Stimulated activated CD4-positive, alpha-beta T cell treated with anti-CD3 and anti-CD28 coated beads, Interleukin-2, amount 100 ng/mL, for 24 hours (primary cell): ENCODE measurements at places on chromosomes 6 and 20.

DNA sequence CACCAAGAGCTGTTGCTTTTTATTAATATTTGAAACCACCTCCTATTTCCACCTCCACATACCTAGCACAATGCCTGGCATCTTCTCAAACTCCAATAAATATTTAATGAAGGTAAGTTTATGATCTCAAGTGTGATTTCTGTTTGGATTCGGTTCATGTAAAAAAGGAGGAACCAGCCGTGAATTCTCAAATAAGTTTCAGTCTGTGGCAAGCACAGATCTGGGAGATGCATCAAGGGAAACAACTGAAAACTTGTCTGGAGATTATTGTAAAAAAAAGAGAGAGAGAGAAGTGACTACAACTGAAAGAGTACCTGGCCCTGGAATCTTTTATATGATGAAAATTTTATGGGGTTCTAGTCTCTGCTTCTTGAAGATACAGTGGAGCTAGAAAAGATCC is 52.8 kb upstream of the PNRC1 start:
- no peak for DNase-seq

- DNase-seq: no peak
Measured at GRCh38 chr6:129184808-129185366, 301.9 kb downstream of the LAMA2 start.

DNA sequence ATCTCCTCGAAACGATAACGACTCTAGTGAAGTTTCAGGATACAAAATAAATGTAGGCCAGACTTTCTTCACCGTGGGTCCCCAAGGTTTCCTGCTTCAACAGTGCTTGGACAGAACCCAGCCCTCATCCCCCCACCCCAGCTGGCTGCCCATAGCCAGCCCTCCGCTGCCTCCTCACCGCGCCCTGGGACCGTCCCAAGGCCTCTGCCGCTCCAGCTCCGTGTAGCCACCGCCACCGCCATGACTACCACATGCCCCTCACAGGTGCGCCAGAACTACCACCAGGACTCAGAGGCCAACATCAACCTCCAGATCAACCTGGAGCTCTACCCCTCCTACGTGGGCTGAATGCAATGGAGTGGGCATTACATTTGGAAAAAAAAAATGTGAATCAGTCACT is 42.2 kb upstream of the KIAA1586 start:
- DNase-seq: no peak

DNA sequence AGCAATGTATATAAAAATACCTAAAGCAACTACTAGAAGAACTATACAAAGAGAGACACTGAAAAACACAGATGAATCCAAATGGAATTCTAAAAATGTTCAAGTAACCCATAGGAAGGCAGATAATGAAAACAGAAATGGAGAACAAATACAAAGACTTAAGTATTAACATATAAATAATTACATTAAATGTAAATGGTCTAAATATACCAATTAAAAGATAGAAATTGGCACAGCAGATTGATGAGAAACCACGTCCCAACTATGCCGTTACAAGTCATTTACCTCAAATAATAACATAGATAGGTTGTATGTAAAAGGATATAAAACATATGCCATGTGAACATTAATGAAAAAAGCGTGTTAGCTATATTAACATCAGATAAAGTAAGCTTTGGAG is 40.1 kb downstream of the CEP85L start:
- DNase-seq: no peak

DNA sequence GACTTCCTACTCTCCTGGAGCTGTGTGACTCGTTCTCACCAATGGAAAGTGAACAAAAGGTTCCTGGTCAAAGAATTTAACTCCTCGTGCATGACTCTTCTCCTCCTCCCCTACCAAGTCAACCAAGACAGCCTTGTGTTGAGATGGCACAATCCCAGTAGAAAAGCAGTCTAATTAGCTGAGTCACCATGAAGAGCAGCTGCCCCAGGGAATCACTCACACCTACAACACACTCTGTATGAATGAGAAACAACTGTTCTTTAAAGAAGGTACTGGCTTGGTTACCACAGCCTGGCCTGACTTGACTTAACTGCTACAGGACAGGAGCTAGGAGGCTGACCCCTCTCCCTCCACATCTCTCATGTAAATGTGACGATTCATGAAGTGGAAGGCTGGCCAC is 2.9 kb upstream of the HLA-DOB start:
- DNase-seq: no peak

DNA sequence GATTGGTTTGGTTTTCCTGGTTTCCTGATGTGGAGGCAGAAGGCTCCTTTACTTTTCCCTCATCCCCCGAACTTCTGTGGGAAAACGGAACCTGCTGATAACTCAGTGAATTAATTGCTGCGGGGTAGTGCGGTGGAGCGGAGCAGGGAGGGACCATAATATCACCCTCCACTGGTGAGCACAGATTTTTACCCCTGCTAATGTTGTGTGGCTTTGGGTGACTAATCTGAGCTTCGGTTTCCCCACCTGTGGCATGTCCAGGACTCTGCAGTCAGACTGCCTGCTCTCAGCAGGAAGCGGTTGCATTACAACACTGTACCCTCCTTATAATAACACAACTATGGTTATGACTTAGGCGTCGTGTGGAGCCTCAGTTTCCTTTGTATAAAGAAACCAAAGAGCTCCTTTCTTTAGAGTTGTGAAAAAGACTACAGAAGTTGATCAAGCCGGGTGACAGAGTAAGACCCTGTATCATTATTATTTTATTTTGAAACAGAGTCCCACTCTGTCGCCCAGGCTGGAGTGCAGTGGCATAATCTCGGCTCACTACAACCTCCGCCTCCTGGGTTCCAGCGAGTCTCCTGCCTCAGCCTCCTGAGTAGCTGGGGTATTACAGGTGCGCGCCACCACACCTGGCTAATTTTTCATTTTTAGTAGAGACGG is 2.2 kb upstream of the ID1 start:
- peak; percentile 51 for DNase-seq

- no peak for DNase-seq
Measured at GRCh38 chr6:147212622-147213021, 8.4 kb downstream of the STXBP5 start.

DNA sequence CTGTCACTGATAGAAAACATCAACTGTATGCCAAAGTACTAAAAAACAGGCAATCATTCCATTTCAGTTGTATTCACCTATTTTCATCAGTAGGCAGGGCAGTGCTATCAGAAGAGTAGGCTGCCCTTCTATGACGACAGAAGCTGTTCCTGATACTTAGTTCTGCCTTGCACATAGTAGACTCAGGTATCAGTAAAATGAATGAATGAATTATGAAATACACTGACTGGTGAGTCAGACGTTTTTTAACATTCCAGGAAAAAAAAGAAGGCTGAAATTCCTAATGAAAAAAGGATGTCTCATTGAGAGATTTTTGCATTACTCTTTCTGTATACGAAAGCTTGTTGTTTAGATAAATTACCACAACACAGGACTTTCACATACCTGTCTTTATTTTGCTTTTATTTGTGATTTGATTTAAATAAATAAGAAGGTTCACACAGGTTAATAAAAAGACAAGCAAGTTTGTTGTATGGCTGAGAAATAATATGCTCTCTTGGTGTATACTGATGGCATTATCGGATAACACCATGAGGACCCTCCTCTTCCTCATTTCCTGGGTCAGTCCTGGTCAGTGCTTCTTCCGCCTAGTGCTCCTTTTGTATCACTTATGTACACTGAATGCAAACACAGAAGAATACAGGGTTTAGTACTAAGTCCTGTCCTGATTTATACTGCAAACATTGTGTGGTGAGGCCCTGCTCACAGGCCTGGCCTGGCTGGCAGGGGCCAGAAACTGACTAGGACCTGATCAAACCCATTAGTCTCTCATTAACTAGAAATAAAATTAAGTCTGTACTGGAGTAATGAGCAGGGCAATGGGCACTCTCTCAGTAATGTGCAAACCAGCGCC is 39.4 kb upstream of the SPDEF start:
- no peak for DNase-seq

DNA sequence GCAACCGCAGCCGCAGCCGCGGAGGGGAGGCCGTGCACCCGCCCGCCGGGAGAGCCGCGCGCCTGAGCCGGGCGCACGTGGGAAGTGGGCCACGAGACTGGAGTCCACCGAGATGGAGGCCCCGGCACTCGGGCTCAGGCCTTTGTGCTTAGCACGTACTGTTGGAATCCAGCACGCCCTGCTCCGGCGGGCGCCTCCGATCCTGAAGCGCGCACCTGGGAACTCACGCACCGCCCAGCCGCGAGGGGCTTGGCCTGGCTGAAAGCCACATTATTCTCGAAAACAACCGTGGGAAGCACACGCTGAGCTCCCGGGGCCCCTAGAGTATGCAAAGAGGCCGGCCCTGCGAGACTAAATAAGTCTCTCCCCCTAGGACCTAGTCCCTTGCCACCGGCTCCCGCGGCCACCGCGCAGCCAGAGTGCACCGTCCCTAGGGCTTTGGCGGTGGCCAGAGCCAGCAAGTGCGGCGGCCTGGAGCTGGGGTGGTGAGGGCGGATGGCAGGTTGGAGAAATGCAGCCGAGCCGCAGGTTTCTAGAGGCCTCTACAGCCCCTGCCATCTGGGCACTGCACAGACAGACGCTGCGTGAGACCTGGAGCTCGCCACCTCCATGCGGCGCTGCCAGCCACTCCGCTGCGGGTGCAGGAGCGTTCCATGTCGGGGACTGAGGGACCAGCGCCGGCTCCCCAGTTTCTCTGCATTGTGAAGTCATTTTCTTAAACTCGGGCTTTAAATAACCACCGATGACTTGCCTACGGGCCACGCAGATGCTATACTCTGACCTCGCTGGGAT is 42.0 kb upstream of the LY86 start:
- peak; percentile 57 for DNase-seq

DNA sequence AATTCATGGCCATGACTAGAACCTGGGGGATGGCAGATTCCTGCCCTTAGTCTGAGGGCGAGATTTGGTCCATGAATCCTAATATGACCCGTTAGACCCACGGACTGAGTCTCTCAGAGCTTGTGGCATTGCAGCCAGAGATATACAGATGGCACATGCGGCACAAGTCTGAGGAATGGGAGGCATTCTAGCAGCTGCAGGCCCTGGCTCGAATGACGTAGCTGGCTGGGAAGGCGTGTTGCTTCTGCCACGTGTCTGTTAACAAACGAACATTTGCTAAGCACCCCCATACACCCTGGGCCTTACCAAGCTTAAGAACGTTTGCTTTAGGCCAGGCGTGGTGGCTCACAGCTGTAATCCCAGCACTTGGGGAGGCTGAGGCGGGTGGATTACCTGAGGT is 68.0 kb downstream of the CD164 start:
- no peak for DNase-seq

- DNase-seq: no peak
Measured at GRCh38 chr6:128179876-128180438, 279.1 kb upstream of the THEMIS start.

DNA sequence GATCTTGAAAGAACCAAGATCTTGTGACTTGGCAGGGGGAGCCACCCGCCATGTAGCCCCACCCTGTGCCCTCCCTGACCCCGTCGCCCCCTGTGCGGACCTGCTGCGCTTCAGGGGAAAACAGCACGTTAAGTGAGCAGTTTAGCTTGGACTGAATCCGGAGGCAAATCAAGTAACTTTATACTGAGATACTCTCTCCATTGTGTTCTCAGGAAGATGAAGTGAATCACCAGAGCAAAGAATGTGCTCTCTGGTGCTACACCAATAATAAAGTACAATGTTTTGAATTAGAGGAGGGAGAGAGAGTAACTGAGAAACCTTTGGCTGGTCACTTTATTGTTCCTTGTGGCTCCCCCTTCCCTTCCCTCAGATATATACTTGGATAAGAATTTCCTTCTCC is 83.4 kb downstream of the TXNDC5 start:
- DNase-seq: no peak

DNA sequence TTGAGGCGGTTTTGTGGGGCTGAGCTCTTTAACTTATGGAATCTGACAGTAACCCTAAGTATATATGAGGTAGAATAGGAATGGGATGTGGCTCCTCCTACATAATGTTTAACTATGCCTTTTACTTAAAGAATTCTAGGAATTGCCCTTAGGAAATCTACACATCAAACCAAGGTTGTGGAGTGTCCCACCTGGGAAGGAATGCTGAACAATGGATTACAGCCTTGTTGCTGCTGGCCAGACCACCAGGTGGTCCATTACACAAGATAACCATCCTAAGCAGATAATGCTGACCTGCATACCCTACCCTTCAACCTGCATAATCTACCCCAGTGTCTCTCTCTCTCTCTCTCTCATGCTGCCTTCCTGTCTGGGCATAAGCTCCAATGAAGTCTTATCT is 35.0 kb upstream of the SLC22A16 start:
- no peak for DNase-seq

- no peak for DNase-seq
Measured at GRCh38 chr6:40923326-40923725, 115.7 kb downstream of the UNC5CL start.

- DNase-seq: no peak
Measured at GRCh38 chr6:160349814-160350350, 1.7 kb downstream of the SLC22A3 start.

- DNase-seq: no peak
Measured at GRCh38 chr6:108175176-108175591, 9.4 kb downstream of the NR2E1 start.

GRCh38 chr6:10655508-10656055 is 38.8 kb downstream of the C6orf52 start:
- DNase-seq: no peak

DNA sequence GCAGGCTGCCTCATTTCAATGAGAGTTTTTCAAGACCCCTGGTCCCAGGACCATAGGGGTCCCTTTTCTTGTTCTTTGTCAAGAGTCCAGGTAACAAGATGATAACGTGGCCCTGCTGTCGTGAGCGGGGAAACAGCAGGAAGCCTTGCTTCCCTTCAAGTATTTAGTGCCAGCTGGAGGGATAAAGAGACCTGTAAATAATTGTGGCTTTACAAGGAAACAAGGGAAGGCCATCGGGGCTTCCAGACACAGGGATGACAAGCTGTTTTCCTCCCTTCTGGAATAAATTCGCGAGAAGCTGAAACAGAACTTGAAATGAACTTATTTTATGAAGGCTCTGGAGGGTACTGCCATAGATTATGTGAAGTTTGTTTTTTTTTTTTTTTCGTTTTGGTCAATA is 163.2 kb downstream of the SYNDIG1 start:
- no peak for DNase-seq

DNA sequence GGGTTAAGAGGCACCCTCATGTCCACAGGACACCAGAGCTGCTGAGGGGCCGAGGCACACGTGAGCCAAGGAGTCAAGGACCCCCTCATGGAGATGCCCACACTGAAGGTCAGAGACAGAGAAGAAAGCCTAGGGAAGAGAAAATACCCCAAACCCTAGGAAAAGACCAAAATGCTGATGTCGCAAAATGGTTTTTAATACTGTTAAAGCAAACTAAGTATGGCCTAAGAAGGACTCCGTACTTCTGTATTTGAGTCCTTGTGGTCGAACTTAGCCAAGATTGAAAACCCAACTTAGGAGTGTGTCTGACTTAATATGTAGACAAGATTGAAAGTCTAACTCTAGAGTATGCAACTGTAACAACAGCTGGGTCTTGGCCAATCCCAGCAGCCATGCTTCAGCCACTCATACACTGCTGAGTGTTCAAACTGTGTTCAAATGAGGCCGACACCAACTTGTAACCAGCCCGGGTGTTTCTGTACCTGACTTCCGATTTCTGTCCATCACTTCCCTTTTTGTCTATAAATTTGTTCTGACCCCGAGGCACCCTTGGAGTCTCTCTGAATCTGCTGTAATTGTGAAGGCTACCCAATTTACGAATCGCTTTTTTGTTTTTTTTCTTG is 92.6 kb upstream of the AGPAT4 start:
- no peak for DNase-seq

- no peak for DNase-seq
Measured at GRCh38 chr6:110566346-110567125, 90.1 kb upstream of the SLC22A16 start.
